ENCODE measurements at places on chromosomes 16 and 17. TPM values are rescaled to one million over a fixed set of nuclear protein-coding genes. Genes with fewer than 3 reads are reported as not detected.
A peak's percentile ranks its signal among the peaks of the same experiment; 100 is the strongest.

DNA sequence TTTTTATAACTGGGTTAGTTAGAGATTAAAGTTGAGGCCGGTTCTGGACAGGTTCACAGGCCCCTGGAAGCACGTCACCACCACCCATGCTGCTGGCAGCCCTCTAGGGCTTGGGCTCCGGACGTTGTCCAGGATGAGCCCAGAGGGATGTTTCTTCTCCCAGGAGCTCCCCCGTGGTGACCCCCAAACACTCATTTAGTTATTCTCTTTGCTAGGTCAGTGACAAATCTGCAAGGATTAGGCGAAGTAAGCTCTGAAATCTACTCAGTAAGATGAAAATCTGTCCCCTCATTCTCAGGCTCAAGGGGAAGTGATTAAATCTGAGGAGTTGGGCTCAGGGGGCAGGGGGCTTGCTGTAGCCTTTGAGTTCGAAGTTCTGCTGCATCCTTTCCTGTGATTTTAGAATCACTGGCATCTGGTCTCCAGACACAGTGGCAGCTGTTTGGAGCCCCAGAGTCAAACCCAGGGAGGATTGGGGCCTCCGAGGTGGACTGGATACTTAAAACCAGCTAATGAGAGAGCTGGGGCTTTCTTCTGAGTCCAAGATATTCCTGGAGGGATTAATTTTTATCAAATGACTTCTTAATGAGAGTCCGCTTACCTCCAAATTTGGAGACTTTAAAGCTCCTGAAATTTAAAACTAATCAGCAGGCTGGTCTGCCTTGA lies 49.2 kb upstream of the HS3ST2 start:
- no peak overlapping the region for H3K27ac ChIP-seq
- DNase-seq, result peak; percentile 1
- no peak overlapping the region for H3K4me3 ChIP-seq
- no peaks in the 10 kb centered on the region for H3K36me3 ChIP-seq
- H3K4me1 ChIP-seq, result no peaks in the 10 kb centered on the region

The DGKE gene
- total RNA-seq, result 13.0 TPM

DNA sequence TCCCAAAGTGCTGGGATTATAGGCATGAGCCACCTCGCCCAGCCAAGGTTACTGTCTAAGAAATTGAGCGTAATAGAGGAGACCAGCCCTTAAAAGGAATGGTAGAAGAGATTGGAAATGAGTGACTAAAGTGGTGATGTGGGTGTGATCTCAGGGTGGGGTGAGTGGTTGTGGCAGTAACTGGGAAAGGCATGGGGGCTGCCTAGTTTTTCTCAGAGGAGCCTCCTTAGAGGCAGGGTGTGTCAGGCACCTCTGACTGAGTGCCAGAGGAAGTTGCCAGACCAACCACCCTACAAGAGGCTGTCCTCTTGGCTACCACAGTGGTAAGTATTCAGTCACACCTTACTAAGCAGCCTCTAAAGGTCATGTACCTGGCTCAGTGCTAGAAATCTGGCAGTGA lies 8.9 kb downstream of the DUS2 start:
- no peak for DNase-seq
- H3K27ac ChIP-seq, result no peak overlapping the region
- H3K36me3 ChIP-seq, result peaks cover 6% of the 10 kb centered on the region

The KRTAP2-3 gene
- total RNA-seq, result not detected

DNA sequence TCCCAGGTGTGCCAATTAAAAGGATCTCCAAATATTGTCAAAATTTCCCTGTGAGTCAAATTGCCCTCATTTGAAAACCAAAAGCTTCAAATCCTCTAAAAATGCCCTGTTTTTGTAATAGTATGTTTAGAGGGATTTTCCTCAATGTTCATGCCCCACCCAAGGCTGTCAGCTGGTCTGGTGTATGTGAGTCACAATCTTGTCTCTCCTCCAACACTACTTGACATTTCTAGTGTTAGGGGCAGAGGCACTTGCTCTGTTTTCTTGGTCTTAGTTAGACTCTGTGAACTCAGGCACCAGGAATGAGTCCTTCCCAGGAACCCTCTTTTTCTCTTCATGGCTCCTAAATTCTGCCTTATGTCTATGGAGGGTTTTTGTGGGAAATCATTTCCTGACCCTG lies 634.8 kb downstream of the KCNJ2 start:
- no peak overlapping the region for H3K27ac ChIP-seq
- no peak for DNase-seq
- H3K36me3 ChIP-seq, result no peaks in the 10 kb centered on the region
- no peaks in the 10 kb centered on the region for H3K4me1 ChIP-seq
- no peak overlapping the region for H3K4me3 ChIP-seq
- H3K27me3 ChIP-seq, result no peaks in the 10 kb centered on the region

The ADAD2 gene
- not detected for total RNA-seq

DNA sequence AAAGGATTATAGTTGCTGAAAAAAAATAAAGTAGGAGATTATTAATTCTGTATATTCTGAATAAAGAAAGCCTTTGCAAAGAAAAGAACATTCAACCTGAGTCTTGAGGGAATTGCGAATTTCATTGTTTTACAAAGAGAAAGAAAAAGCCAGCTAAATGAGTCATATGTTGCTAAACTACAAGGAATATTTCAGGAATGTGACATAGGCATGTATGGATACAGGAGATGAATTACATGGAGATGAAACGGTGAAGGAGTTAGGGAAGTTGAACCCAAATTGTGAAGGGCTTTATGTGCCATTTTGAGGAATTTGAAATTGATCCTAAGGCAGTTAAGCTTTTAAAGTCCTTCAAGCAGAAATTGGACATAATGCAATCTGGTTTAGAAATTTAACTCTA lies 177.3 kb upstream of the RBL2 start:
- no peaks in the 10 kb centered on the region for H3K27me3 ChIP-seq
- no peak overlapping the region for H3K4me3 ChIP-seq
- H3K27ac ChIP-seq, result no peak overlapping the region

The KRTAP4-6 gene
- total RNA-seq, result not detected

The CD300E gene
- total RNA-seq, result 0.98 TPM

DNA sequence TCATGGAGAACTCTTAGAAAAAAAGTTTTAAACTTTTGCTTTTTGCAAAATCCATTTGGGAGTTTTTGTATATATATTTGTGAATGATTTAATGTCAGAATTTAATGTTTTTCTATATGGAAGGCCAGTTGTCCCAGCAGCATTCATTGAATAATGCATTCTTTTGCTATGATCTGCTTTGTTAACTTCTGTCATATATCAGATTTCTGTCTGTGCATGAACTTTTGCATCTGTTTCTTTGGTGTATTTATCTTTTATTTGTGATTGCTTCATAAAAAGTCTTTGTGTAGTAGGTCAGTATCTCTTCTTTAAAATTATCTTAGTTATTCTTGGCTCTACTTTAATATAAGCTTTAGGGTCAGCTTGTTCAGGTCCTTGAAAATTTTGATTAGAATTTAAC lies 84.2 kb downstream of the MAP2K4 start:
- no peaks in the 10 kb centered on the region for H3K4me1 ChIP-seq
- no peak for DNase-seq
- no peak overlapping the region for H3K4me3 ChIP-seq
- H3K27ac ChIP-seq, result no peak overlapping the region
- no peaks in the 10 kb centered on the region for H3K27me3 ChIP-seq

- no peaks in the 10 kb centered on the region for H3K36me3 ChIP-seq
- H3K27ac ChIP-seq, result no peak overlapping the region
- no peak for DNase-seq
- H3K27me3 ChIP-seq, result no peaks in the 10 kb centered on the region
- H3K4me3 ChIP-seq, result no peak overlapping the region
- H3K4me1 ChIP-seq, result peaks cover 37% of the 10 kb centered on the region
These were observed 9.2 kb downstream of the C1QTNF1 start for GRCh38 chr17:79033046-79033616.

GRCh38 chr17:9324864-9325263 lies 250.8 kb downstream of the STX8 start:
- no peak for DNase-seq
- no peak overlapping the region for H3K27ac ChIP-seq
- no peak overlapping the region for H3K4me3 ChIP-seq
- no peaks in the 10 kb centered on the region for H3K27me3 ChIP-seq
- H3K36me3 ChIP-seq, result no peaks in the 10 kb centered on the region

DNA sequence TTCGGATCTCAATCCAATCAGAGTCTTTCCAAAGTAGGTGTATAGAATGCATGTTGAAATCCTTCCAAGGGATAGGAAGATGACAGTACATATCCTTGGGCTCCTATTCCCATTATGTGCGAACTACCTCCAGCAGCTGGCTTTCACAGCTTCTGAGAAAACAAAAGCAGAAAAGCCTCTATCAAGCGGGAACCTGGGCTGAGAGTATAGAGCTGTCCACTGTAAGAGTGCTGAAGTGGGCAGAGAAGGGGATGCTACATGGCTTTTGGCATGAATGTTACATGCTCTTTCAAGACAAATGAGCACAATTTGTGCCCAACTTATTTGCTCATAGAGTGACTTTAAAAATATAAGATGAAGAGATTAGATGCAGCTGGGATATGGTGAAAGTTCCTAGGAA lies 993.5 kb downstream of the CDH8 start:
- no peaks in the 10 kb centered on the region for H3K4me1 ChIP-seq
- H3K27me3 ChIP-seq, result no peaks in the 10 kb centered on the region
- H3K27ac ChIP-seq, result no peak overlapping the region

DNA sequence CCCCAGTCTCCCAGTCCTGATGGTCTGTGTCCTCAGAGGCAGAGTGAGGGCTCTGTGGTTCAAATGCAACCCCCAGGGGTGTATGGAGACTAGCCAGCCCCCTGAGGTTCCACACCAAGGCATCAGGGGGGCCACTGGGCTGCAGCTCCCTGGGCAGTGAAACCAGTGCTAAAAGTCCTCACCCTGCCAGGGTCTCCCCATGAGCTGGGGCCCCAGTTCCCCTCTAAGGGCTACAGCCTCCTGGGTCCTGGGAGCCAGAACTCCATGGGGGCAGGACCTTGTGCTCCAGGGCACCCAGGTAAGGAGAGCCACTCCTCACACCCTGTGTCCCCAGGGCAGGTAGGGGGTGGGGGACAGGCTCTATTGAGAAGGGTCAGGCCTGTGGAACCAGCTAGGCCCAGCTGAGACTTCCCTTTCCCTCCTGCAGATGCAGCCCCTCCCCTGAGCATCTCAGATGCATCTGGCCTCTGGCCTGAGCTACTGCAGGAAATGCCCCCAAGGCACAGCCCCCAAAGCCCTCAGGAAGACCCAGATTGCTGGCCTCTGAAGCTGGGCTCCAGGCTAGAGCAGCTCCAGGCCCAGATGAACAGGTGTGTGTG lies 6.4 kb upstream of the DCAF7 start:
- no peak overlapping the region for H3K4me3 ChIP-seq
- DNase-seq, result no peak
- no peaks in the 10 kb centered on the region for H3K27me3 ChIP-seq
- no peaks in the 10 kb centered on the region for H3K36me3 ChIP-seq

The P2RX1 gene
- 4.2 TPM for total RNA-seq

DNA sequence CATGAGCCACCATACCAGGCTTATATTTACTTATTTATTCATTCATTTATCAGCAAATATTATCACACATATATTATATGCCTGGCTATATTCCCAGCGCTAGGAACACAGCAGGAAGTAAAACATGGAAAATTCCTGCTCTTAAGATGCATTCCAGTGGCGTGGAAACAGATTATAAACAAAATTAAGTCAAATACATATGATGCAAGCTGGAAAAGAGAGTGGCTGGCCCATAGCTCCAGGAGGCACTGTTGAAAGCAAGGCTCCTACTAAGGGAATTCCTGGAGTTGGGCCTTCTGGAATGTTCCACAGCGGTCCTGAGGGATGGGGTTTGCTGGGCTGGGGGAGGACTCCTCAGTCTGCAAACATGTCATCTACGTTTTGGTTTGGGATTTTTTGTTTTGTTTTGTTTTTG lies 18.4 kb downstream of the ADCY9 start:
- peaks cover 11% of the 10 kb centered on the region for H3K4me1 ChIP-seq
- no peaks in the 10 kb centered on the region for H3K27me3 ChIP-seq
- no peak overlapping the region for H3K27ac ChIP-seq
- DNase-seq, result no peak
- no peak overlapping the region for H3K4me3 ChIP-seq

DNA sequence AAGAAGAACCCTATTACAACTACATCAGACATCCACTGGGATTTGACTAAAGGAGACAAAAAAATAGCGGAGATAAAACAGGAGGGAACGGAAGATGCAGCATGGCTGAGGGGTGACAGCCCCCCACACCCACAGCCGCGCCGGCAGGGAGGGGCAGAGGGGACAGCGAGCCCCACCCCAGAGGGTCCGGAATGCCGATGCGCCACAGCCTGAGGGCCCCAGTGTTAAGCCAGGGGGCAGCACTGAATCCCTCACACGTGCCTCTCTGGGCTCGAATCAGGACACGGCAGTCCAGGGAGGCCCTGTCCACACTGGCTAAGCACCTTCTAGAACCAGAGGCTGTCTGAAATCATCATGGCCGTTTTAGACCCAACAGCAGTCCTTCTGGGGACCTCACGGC lies 18.8 kb downstream of the MAP1LC3B start:
- peaks cover 54% of the 10 kb centered on the region for H3K36me3 ChIP-seq
- H3K27me3 ChIP-seq, result no peaks in the 10 kb centered on the region
- no peaks in the 10 kb centered on the region for H3K4me1 ChIP-seq
- DNase-seq, result no peak

The CCT6B gene
- 1.7 TPM for total RNA-seq

DNA sequence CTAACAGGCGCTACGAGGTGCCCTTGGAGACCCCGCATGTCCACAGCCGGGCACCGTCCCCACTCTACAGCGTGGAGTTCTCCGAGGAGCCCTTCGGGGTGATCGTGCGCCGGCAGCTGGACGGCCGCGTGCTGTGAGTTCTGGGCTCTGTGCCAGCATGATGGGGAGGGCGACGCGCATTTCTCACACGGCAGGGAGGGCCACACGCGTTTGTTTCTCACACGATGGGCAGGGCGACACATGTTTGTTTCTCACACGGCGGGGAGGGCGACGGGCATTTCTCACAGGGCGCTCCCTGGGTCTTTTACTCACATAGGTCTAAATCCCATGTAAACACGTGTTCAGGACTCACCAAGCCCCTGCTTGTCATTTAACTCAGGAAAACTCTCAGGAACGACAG lies 4.4 kb downstream of the GAA start:
- no peak for DNase-seq
- peaks cover 35% of the 10 kb centered on the region for H3K4me1 ChIP-seq
- peaks cover 5% of the 10 kb centered on the region for H3K36me3 ChIP-seq
- no peaks in the 10 kb centered on the region for H3K27me3 ChIP-seq

DNA sequence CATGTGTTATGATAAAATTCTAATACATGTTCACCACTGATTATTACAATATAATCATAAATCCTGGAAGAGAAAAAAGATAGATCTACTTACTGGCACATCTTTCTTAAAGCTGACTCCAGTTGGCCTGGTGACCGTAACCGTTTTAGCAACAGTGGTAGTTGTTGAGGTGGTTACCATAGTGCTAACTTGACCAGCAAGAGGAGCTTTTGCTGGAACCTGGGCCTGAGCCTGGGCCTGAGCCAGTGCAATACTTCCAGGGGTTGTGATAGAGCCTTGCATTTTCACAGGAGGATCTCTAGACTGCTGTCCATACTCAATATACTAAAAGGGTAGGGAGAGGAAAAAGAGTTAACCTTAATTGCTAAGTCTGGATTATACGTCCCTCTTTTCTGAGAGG lies 36.2 kb downstream of the SETD6 start:
- DNase-seq, result no peak
- H3K4me1 ChIP-seq, result no peaks in the 10 kb centered on the region
- H3K27me3 ChIP-seq, result no peaks in the 10 kb centered on the region
- no peak overlapping the region for H3K4me3 ChIP-seq
- peaks cover 92% of the 10 kb centered on the region for H3K36me3 ChIP-seq

The SLFN12 gene
- 5.9 TPM for total RNA-seq

Measured in vagina (tissue), 2 donors.